ENCODE measurements at places on chromosomes 5 and 9.

DNA sequence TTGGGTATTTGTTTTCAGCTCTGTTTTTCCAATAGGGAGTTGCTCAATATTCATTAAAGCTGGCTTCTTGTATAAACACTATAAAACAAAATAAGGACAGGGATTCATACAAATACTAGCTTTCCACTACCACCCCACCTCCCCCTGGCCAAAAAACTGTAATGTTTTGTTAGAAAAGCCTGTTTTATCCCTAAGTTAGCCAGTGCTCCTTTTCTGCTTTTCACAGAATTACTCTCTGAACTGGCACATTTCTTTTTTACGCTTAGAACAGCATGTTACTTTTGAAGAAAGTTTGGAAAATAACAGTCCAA lies 147.4 kb upstream of the DMRT1 start:
- no peak for DNase-seq

DNA sequence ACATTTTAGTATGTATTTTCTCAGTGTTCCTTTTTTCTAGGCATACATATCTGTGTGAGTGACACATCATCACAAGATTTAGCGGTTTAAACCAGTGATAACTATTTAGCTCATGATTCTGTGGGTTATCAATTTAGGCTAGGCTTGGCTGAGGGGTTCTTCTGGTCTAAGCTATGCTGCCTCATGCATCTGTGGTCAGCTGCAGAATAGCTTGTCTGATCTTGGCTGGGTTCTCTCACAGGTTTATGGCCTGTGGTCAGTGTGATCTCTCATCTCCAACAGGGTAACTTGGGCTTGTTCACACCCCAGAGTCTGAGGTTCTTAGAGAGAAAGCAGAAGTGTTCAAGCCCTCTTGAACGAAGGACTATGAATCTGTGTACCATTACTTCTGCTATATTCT lies 363.3 kb downstream of the KDM4C start:
- no peak for DNase-seq

DNA sequence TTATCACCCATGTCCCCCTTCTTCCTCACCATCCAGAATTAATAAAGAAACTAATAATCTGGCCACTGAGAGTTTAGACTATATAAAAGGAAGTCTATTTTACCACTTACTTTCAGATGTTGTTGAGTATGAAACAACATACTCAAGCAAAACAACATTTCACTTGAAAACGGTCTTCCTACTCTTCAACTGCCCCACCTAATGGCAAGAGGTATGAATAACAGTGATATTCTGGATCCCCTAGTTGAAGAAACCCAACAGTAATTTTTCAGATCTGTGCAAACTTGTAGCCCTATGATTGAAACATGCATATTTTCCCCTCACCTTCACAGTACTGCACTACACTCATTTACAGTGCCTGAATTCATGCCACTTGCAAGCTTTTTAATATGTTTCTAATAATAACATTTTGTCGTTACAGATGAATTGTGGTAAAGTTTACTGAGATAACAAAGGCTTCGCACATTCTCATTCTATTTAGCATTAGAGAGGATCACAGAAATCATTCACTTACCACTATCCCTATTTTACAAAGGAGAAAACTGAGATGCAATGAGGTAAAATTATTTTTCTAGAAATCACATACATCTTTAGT lies 267.9 kb upstream of the PDE4D start:
- no peak for DNase-seq

DNA sequence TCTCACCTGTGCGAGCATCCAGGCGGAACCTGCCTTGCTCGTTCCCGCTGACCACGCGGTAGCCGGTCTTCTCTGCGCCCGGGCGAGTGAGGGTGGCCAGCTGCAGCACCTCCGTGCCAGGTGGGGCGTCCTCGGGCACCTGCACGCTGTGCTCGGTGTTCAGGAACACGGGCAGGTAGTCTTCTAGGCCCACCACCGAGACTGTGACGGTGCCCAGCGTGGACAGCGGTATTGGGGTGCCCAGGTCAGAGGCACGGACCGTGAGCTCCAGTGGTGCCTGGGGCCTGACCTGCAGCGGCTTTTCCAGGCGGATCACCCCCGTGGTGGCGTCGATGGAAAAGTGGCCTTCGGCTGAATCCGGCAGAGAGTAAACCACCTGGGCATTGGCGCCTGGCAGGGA lies 59.5 kb downstream of the FAT2 start:
- no peak for DNase-seq

DNA sequence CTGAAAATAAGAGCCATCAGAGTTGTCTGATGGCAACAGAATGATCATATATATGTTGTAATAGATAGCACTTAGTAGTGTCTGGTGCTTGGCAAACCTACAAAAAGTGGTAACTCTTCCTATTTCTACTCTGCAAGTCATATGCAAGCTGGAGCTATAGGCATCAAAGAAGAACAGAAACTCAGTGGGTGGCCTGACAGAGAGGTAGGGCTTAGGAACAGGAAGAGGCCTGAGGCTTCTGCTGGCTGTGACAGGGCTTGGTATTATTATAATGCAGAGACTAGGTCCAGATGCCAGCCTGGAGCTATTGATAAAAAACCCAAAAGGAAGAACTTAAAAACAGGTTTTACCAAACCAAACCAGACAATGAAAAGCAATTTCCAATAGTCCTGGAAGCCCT lies 4.4 kb upstream of the DIAPH1 start:
- no peak for DNase-seq

GRCh38 chr5:171986772-171987171 lies 19.7 kb downstream of the FBXW11 start:
- DNase-seq, result no peak

DNA sequence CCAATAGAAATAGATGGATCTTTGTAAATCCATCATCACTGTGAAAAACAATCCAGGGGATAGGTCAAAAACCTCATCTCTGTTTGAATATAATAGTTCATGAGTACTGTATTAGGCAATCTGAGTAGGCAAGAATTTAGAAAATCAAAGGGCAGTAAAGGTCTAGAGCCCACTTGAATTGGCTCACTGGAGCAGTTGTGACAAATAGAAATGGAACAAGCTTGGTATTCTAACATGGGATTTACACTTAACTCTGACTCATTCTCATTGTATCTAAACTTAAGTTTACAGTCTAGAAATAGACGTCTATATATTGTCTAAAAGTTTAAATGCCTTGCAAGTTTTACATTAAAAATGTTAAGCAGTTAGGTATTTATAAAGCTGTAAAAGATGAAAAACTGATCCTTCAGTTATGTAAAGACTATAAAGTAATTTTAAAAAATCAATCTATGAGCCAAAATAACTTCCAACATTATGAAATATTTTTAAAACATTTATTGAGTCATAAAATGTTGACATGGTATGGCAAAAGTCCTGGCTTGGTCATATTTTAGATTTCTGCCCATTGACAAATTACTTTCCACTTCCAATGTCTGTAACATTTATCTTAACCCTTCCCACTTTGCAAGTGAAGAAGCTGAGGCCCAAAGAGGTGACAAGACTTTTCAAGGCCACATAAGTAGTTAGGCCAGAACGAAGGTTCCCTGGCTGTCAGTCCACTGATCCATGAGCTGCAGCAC lies 203.7 kb upstream of the NREP start:
- no peak for DNase-seq

DNA sequence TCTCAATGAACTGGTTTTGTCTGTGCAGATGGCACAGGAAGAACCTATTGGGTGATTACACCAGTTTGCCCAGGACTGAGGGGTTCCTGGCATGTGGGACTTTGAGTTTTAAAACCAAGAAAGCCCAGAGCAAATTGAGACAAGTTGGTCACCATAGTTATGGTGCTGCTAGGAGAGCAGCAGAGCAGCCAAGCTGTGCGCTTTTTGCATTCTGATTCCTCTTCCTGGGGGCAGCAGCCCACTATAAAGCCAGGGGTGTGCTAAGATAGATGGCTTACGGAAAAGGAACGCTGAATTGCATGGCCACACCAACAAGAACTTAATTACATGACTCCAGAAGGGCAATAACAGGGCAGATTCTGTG lies 49.7 kb downstream of the TIMD4 start:
- DNase-seq, result no peak

DNA sequence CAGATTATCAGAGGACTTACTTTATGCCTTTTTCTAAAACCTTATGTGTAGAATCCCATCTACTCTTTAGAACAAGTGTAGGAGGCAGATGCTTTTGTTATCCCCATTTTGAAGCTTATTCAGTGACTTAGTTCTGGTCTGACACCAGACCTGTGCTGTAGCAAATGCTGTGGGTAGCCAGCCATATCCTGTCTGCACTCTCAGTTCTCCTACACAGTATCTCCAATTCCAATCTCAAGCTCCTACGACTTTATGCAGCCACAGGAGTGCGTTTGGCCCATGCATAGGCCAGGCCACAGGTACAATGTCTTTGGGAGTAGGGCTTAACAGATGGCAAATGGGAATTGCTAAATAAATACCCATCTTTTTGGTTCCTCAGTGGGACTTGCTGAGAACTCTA lies 292.6 kb downstream of the MCTP1 start:
- no peak for DNase-seq

DNA sequence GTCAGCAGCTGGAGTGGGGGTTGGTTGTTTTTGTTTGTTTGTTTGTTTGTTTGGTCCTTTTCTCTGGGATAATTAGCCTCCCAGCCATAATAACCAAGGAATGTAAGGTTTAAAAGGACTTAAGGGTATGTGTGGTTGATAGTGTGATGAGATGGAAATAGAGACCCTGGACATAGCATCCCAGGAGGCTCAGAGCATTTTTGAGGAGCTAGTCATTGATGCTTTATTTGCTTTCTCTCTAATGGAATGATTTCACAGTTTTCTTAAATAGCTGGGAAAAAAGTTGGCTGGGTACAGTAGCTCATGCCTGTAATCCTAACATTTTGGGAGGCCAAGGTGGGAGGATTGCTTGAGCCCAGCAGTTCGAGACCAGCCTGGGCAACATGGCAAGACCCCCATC lies 45.1 kb downstream of the TTC1 start:
- no peak for DNase-seq

All from esophagus squamous epithelium (tissue), 5 donors.